ENCODE measurements at places on chromosomes 6 and 20.

DNA sequence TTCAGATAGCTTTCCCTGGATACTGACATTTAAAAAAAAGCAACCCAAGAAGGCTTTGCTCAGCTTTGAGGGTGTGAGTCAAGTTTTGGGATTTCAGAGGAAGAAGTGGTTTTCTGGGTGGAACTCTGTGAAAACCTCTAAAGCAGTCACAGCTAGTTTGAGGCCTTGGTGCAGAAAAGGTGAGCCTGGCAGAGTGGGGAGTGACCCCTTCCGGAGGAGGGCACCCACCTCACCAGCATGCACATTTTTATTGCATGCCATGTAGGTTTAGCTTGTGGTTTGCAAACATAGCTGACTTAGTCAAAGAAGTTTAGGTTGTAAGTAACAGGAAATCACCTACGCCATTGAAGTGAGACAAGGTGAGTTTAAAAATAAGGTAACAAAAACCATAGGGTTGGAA is 146.8 kb upstream of the PMEPA1 start:
- no peak for DNase-seq

- peak; percentile 82 for DNase-seq
These were observed at the start of gene EBF4 for GRCh38 chr20:2692036-2692885. EBF4 (plus strand) TSS chr20:2692780; CDS start chr20:2693646, 866 bp downstream.

GRCh38 chr6:36246506-36247268 is 23.2 kb upstream of the PNPLA1 start:
- DNase-seq, result no peak

DNA sequence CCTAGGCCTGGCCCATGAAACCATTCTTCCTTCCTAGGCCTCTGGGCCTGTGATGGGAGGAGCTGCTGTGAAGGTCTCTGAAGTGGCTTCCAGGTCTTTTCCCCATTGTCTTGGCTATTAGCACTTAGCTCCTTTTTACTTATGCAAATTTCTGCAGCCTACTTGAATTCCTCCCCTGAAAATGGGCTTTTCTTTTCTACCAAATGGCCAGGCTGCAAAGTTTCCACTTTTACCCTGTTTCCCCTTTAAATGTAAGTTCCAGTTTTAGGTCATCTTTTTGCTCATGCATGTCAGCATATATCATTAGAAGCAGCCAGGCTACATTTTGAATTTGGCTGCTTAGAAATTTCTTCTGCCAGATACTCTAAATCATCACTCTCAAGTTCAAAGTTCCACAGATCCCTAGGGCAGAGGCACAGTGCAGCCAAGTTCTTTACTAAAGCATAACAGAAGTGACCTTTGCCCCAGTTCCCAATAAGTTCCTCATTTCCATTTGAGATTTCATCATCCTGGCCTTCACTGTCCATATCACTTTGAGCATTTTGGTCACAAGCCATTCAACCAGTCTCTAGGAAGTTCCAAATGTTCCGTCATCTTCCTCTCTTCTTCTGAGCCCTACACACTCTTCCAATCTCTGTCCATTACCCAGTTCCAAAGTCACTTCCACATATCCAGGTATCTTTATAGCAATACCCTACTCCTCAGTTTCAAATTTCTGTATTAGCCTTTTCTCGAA is 71.9 kb downstream of the TBC1D7 start:
- no peak for DNase-seq

- DNase-seq, result no peak
These were observed 248.4 kb downstream of the MYLK4 start for GRCh38 chr6:2502096-2502997.

Measured in ovary (tissue), 10 donors.